Activated T-helper 1 cell treated with anti-CD3 and anti-CD28 coated beads, Interleukin-2, amount 50 U/mL, for 16 hours (primary cell): ENCODE measurements at places on chromosomes 3 and 15.

DNA sequence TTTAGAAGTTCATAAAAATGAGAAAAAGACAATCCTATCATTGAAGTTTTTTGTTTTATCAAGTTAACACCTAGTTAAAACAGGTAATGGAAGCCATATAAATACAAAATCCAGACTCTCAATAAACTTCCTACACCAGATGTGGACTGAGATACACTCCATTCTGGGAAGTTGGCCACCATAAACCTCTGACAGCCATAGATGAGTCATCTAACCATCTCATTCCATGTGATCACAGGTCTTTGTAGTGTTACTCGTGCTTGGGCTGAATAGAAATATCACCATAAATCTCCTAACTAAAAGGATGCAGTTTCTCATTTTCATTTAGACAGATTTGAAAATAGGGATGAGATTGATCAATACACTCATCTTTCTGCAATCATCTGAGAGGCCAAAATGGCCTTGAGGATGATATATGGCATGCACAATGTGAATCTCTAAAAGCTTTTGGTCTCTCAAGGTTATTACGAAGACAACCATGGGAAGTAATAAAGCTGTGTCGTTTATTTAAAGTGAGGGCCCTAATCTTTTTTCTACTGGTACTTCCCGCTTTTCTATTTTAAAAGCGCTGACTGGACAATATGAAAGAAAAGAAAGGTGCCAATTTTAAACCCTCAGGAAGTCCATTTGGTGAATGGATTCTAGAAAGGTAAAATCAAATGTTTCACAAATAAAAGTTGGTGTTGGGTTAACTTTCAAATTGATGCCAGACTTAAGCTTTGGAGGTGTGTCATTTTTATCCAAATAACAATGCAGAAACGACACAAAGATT lies 155.5 kb downstream of the POLR2M start:
- no peak for DNase-seq

DNA sequence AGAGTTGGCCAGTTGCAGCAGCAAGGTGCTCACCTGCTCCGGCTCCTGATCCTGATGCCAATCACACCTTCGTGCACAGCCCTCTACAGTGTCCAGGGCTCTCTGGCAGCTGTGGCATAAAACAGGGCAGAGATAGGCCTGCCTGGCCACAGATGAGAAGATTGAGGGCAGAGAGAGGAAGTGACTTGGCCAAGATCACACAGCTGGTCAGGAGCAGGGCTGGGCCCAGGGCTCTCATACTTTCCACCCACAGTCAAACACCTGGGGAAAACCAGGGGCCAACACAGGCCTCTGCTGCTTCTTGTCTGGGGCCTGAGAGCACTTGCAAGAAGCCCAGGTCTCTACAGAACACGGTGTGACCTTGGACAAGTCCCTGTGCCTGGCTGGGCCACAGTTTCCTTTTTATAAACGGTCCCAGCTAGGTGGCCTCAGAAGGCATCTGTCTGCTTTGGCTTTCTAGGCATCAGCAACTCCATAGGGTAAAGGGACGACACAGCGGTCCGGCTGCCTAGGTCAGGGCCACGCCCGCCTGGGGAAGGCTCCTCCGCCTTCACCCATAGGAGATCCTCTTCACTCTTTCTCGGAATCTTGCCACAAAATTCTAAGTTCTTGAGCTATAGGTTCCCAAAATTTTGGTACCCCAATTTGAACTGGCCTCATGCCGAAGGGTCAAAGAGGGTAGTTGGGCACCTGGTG lies 3.1 kb downstream of the ATP2B2 start:
- no peak for DNase-seq

- no peak for DNase-seq
These were observed 111.9 kb downstream of the SAMMSON start for GRCh38 chr3:70111411-70111810.

GRCh38 chr3:11643201-11643603 lies 513 bp downstream of the VGLL4 start:
- no peak for DNase-seq

- DNase-seq: no peak
These were observed 65.8 kb downstream of the MYO5A start for GRCh38 chr15:52462806-52463360.

DNA sequence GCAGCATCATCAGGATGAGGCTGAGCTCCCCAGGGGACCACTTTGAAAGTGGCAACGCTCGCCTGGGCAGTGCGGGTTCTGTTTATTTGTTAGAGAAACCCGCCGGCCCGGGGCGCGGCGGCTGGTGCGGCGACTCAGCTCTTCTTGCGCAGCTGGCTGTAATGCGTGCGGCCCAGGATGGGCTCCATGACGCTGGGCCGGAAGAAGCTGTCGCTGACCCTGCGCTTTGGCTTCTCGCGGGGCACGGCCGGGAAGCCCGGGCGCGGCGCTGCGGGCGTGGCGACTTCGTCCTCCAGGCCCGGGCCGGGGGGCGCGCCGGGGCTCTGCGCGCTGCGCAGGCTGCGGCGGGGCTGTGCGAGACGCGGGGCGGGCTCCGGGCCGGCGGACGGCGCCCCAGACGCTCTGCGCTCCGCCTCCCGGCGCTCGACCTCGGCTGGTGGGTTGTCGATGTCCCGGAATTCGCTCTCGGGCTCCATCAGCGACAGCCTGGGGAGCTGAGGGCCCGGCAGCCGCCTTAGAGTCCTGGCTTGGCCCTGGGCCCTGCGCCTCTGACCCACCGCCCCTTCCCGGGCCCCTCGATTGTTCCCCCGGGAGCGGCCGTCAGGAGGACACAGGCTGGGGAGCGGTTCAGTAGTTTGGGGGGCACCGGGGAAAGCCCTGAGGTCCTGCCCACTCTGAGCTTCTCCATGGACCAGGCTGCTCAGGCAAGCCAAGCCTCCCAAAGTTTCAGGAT lies 10.3 kb upstream of the KIF7 start:
- no peak for DNase-seq
